ENCODE measurements at places on chromosomes 13 and 19.

- no peak for DNase-seq
These were observed 754.8 kb upstream of the SLITRK6 start for GRCh38 chr13:86554066-86554465.

DNA sequence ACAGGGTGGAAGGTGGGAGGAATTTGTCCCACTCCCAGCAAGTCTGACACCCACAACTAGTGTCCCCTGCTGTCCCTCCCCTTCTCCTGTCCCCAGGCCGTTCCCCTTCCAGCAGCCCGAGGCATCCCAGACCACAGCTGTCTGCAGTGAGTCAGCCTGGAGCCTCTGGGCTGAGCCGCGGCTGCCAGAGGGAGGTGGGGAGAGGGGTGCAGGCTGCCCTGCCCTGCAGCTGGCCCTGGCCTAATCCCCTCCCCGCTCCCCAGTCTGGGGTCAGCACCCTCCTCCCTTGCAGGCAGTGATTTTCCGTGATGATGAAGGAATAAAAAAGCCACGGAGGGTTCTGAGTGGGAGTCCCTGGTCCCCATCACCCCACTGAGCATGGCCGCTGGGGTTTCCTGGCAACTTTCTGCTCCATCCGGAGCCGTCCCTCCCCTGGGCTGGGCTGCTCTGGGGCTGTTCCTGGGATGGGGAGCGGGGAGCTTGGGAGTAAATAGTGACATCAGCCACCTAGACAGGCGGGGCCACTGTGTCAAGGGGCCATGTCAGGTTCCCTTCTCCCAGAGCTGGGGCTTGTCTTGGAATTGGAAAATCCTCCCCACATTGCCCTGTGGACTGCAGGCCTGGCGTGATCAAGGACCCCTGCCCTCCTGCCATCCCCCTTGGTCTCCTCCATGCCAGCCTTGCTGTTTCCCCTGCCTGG is 16.8 kb downstream of the SPC24 start:
- no peak for DNase-seq

DNA sequence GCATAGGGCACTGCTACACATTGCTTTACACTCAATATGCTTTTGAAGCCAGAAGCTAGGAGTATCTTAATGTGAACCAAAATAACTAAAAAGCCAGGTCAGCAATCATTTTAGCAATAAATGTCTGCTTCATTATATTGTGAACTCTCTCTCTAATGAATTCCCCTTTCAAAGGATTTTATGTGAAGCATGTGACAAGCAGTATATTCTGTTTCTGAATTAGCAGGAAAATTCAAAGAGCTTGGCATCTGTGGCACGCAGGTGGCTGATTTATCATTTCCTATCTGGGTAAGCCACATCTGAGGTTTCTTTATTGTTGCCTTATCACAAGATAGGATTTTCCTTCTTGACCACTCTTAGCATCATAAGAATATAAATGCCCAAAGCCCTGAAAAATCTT is 56.8 kb upstream of the KLF12 start:
- no peak for DNase-seq

- no peak for DNase-seq
These were observed 126.8 kb upstream of the IRS2 start for GRCh38 chr13:109913186-109913585.

DNA sequence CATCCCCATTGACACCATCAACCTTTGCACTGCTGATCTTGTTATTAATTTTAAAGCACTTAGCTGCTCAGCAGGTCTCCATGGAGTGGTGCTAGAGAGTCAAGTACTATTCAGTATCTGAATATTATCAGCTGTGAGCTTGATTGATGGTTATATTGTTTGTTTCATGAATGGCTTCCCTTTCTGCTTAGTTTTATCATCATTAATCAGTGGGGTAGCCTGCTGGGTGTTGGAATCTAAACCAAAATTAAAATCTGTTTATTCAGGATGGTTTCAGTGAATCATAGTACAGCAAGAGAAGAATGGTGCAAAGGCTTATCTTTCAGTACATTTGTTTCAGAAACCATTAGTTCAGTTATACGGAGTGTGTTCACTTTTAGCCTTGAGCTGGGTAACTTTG is 42.5 kb upstream of the SCEL start:
- no peak for DNase-seq

DNA sequence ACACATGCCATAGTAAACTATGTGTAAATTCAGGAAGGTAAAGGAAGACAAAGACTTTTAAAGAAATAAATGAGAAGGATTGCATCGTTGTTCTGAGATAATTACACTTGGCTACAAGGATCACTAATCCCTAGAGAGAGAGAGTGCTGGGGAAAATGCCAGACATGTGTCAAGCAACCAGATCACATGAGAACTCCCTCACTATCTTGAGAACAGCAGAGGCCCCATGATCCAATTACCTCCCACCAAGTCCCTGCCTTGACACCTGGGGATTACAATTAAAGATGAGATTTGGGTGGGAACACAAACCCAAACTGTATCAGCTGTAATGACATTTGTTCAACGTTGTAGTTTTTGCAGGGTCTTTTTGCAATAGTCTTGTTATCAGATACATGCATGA is 1600.9 kb upstream of the MIR17HG start:
- DNase-seq: no peak

GRCh38 chr13:39496506-39496905 is 106.5 kb downstream of the LHFPL6 start:
- DNase-seq: no peak

- DNase-seq: no peak
These were observed at the start of gene KLHL26 for GRCh38 chr19:18636969-18637629. TSS of gene KLHL26 (plus strand) at chr19:18637028. CDS start at chr19:18637055, 27 bp downstream.

DNA sequence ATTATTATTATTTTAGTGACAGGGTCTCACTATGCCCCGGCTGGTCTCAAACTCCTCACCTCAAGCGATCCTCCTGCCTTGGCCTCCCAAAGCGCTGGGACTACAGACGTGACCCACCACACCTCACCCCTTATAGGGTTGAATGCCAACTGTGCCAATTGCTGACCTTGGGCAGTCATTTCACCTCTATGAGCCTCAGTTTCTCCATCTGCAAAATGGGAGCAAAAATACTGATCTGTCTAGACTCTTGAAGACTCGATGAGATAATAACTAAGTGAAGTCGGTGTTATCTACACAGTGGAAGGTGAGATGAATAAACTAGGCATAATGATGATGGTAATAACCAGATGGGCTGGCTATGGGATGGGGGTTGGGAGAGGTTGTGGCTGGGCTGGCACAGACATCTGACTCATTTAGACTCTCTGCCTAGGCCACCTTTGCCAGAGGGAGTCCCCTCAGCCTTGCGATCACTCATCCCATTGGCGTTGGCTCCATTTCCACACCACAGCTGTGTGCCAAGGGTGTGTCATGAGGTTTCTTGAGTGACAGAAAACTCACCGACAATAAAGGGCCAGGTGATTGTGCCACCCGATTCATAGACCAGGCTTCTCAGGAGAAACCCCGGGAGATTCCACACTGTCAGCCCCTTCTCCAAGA is at the start of gene CASP14:
TSS of gene CASP14 (plus strand) at position 596 of the 657 bp plus-strand sequence. CDS start 2,772 bp downstream, outside the sequence.
- DNase-seq: no peak

- DNase-seq: no peak
These were observed 28.7 kb downstream of the LACC1 start for GRCh38 chr13:43908156-43909126.

DNA sequence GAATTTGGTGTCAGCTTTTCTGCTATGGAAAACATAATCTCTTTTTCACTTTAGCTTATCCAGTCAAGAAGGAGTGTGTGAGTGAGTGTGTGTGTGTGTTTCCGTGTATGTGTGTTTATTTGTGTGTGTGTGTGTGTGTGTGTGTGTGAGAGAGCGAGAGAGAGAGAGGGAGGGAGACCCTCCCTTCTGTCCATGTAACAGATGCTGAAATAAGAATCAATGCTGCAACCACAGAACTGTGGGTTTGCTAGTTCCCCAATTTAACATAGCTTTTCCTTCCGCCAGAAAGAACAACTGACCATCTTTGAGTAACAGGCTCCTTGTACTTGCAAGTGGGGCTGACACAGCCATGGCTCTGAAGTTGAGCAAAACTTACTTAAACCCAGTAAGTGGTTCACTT is 5.2 kb downstream of the LCP1 start:
- DNase-seq: no peak

GRCh38 chr13:81745391-81745790 is 1404.5 kb upstream of the SPRY2 start:
- DNase-seq: no peak

- DNase-seq: no peak
These were observed 159.5 kb upstream of the EDNRB start for GRCh38 chr13:78078168-78078567.

GRCh38 chr19:7083076-7083956 is 13.8 kb downstream of the ZNF557 start:
- DNase-seq: no peak

DNA sequence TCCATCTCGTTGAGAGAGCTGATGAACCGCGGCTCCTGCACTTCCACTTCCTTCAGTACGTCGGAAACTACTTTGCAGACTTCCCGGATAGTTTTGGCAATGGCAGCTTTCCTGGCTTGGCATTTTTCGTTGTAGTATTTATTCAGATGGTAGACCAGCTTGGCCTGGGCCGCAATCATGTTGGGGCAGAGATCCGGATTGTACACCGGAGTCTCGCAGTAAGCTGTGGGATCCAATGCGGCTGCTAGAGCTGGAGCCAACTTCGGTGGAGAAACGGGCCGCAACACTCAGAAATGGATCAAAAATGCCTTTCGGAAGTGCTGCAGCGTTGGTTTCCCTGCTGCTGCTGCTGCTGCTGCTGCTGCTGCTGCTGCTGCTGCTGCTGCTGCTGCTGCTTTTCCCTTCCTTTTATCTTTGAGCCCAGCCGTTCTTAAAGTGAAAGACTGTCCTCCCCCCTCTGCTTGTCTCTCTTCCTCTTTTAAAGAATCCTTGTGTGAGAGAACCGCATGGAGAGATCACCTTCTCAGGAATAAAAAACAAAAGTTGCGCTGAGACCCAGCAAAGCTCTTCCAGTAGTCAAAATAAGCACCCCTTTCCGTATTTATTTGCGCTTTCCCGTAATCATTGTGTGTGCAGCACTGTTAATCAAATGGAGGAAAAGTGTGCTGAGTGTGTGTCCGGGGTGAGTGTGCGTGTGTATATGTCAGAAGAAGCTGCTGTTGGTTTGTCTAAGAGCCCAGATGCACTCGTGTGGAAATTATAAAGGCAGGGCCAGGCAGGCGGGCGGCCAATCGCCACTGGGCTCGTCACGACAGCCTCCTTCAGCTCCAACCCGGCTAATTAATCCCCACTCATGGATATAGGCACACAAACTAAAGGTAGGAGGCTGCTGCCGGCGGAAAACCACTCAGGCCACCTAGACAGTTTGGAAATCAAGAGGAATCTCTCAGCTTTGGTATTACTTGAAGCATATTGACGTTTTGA is at the start of gene MAB21L1:
TSS of gene MAB21L1 (minus strand) at position 730 of the 984 bp plus-strand sequence. CDS start at position 179, 551 bp downstream.
- no peak for DNase-seq

DNA sequence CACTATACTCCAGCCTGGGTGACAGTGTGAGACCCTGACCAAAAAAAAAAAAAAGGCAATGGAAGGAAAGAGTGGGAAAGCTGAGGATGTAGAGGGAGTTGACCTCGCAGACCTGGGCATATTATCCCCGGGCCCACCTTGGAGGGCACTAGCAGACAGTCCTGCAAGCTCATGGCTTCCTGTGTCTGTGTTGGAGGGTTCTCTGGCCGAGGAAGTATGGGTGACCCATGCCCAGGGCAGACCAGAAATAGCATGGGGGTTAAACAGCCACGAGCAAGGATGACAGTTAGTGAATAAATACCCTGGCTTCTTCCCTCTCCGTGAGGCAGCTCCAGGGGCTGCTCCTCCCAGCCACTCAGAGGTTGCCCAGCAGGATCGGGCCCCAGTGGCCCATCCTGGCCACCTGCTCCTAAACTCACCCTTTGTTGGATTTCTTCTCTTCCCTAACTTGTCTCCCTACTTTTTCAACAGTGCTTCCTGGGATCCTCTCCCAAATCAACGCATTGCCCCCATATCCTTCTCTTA is 485.8 kb downstream of the ZNF536 start:
- no peak for DNase-seq

DNA sequence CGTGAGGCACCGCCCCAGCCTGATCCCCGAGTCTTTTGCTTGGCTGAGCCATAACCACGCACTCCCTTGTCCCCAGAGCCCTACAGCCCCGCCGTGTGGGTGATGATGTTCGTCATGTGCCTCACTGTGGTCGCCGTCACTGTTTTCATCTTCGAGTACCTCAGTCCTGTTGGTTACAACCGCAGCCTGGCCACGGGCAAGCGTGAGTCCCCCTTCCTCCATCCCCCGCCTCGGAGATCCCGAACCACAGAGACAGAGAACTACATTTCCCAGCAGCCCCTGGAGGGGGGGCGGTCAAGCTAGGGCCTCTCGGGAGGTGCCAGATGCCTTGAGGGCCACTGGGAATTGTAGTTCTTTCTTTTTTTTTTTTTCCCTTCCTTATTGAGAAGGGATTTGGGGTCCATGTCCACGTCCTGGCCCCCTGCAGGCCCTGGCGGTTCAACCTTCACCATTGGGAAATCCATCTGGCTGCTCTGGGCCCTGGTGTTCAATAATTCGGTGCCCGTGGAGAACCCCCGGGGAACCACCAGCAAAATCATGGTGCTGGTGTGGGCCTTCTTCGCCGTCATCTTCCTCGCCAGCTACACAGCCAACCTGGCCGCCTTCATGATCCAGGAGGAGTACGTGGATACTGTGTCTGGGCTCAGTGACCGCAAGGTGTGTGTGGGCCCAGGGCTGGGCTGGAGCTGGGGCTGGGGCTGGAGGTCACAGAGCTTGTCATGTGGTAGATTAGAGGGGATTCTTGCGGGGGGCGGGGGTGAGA is 25.9 kb downstream of the GRIN2D start:
- DNase-seq: no peak

DNA sequence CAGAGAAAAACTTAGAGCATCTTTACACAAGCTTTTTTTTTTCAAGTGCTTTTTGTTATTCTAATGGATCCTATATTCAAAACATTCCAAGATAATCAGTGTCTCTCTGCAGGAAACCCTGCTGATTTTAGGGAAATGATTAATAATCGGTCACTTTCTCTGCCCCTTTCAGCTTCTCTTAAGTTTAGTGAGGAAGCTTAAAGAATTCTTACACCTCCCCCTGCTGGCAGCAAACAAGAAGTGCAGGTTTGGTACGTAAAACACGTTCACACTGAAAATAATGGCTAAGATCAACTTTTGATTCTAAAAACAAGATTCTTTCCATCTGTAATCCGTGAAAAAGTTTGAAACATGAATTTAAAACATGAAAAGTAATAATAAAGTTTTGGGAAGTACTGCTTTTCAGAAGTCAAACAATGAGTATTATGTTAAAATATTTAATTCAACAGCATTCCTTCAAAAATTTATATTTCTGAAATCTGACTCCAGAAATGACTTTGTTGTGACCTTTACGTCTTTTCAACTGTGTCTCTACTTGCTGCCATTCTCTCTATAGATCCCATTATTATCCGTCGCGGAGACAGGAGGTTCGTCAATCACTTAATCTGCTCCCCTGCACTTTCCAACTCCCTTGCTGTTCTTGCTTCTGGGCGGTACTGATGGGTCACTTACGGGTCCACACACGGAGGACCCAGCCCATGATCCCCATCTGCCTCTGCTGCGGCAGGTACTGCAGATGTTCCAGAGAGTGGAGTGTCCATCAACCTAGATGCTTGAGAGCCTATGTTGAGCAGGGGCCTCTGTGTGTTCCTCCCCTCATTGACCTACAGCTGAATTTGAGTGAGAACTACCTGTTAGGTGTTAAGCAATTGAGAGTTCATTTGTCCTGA is 203.1 kb upstream of the EDNRB start:
- DNase-seq: no peak

Data from cortex of kidney (tissue), 1 donor.